ENCODE measurements at places on chromosomes 13 and 19. TPM values are rescaled to one million over a fixed set of nuclear protein-coding genes. Genes with fewer than 3 reads are reported as not detected.

Gene KLK15
- not detected for total RNA-seq

Gene CYP2F1
- not detected for total RNA-seq

Gene CILP2
- 0.12 TPM for total RNA-seq

Gene SLC8A2
- total RNA-seq: not detected

Data from right cardiac atrium (tissue), 5 donors.